ENCODE measurements at places on chromosomes 3 and 15.

- no peak for DNase-seq
Measured at GRCh38 chr3:137332297-137332696, 374.5 kb downstream of the IL20RB start.

DNA sequence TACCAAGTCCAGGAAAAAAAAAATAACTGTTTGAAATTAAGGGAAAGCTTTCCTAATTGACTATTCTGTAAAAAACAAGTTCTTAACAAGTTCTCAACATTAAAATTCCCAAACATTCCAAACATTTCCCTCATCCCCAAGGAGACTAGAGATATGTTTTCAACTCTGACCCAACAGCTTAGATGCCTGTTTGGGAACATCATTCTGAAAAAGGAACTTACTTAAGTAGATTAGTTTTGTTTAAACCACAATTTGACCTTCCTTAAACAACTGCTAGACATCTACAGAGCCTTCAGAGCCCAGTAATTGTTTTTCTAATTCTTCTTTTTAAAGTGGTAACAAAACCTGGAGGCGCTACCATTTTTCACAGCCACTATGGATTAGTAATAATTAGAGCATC, 12.8 kb downstream of the UBR1 start:
- no peak for DNase-seq

- no peak for DNase-seq
Measured at GRCh38 chr15:39597751-39598185, 16.9 kb downstream of the THBS1 start.

DNA sequence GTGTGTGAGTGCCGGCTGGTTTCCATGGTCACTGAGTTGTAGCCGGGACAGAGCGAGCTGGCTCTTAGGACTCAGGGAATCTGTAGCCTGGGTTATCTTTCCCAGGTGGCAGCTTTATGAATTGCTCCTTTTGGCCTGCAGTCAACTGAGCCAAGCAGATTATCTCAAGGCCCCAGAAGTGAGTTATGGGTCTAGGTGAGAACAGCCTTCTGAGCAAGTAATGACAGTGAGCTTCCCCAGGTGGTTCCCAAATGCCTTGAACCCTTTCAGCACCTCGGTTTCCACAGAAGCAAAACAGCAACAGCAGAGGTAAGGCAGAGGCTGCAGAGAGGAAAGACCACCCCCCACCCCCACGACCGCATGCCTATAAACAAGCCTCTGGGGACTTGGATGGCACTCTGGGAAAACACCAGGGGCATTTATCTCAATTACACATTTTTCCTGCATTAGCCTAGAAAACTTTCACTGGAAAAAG, 56.7 kb upstream of the DGKG start:
- no peak for DNase-seq

- no peak for DNase-seq
Measured at GRCh38 chr3:179811321-179812095, 158.7 kb downstream of the USP13 start.

- no peak for DNase-seq
Measured at GRCh38 chr3:8755564-8756237, 13.7 kb downstream of the OXTR start.

- no peak for DNase-seq
Measured at GRCh38 chr3:127531821-127532220, 58.7 kb downstream of the TPRA1 start.

GRCh38 chr3:38116471-38117162, 20.3 kb downstream of the ACAA1 start:
- no peak for DNase-seq

GRCh38 chr3:106161246-106161645, 292.4 kb upstream of the CBLB start:
- DNase-seq: no peak

DNA sequence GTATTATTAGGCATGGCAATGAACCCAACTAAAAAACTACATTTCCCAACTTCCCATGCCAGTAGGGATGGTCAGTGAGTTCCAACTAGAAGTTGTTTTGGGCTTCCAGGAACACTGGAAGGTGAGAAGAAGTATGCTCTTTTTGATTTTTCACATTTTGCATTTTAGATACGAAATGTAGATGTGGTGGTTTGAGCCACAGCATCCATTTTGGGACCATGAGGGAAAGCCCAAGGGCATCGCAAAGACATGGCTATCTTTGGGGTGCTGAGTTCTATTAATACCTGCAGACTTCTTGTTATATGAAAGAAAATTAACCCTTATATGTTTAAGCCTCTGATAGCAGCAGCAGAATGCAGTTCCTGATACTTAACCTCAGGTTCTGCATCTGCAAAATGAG, 62.9 kb downstream of the PTPRG start:
- no peak for DNase-seq

- no peak for DNase-seq
Measured at GRCh38 chr15:73683257-73683776, 866 bp upstream of the CD276 start.

DNA sequence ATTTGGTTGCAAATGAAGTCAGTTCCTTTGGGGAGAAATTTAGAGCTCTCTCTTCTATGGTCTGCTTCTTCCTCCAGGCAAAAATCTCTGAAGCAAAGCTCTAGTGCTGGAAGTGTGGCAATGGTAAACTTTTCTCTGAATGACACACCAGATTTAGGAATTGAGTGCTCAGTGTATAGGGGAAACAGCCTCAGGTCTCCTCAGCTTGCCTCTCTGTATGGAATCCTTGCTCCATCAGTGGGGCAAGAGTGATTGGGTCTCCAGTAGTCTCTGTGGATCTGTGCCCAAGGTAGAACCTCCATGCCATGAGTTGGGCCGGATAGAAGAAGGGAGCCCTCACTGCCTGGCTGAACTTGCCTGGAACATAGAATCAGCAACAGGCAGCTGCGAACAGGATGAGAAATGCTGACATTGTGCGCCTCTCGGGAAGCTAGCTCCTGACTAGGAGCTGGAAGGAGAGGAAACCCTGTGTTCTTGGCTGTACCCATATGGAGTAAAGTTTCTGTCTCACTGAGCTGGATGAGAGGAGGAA, 156.1 kb downstream of the WNT7A start:
- no peak for DNase-seq

- DNase-seq: no peak
Measured at GRCh38 chr3:154904328-154904727, 175.8 kb upstream of the MME start.

DNA sequence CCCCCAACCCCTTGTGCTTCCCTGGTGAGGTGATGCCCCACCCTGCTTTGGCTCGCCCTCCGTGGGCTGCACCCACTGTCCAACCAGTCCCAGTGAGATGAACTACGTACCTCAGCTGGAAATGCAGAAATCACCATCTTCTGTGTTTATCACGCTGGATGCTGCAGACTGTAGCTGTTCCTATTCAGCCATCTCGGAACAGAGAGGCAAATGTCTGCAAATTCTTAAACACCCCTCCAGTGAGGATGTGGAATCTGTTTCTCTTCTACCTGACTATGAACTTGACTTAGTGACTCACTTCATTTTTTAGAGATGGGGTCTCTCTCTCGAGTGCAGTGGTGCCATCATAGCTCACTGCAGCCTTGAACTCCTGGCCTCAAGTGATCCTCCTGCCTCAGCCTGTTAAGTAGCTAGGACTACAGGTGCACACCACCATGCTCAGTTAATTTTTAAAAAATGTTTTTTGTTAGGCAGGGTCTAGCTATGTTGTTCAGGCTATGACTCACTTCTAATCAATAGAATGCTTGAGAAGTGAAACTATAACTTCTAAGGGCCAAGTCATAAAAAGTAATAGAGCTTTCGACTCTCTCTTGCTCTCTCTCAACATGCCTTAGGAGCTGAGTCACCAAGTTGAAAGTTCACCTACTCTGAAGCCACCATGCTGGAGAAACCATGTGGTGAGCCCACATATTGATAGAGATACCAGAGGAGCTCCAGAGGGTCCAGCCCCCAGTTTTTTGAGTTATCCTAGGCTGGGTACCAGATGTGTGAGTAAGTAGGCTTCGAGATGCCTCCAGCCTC, 11.5 kb upstream of the PARP14 start:
- no peak for DNase-seq

DNA sequence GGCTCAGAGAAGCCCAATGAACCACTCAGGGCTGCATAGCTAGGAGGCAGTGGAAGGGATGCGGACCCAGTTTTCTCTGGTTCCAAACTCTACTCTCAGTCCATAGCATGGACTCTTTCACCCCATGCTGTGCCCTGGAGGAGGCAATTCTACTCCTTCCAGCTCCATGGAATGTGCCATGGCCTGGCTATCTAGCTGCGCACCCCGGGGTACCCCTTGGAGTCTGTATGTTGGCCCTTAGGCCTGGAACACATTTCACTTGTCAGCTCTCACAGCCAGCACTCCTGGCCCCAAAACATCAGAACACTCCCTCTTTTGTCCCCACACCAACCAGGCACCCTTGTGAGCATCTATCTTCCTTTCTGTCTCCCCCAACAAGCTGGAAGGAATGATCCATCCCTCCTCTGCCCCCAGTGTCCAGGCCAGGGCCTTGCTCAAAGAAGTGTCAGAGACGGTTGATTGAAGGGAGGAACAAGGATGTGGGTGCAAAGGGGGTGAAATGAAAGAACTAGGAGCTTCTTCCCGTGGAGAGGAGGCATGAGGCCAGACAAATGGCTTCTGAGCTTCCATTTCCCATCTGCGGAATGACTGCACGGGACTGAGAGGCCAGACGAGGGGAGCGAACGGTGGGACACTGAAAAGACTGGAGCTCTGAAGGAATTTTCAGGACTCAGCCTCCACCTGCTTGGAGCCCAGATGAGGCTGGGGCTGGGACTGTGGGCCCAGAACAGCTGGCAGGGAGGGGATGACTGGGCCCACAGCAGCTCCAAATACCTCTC, 2.8 kb downstream of the PRSS50 start:
- no peak for DNase-seq

Data from hematopoietic multipotent progenitor cell treated with erythropoietin and hydrocortisone succinate and interleukin-3 and kit ligand, for 17 days (in vitro differentiated cells).